ENCODE measurements at places on chromosomes 6 and 20.
A peak's percentile ranks its signal among the peaks of the same experiment; 100 is the strongest.

DNA sequence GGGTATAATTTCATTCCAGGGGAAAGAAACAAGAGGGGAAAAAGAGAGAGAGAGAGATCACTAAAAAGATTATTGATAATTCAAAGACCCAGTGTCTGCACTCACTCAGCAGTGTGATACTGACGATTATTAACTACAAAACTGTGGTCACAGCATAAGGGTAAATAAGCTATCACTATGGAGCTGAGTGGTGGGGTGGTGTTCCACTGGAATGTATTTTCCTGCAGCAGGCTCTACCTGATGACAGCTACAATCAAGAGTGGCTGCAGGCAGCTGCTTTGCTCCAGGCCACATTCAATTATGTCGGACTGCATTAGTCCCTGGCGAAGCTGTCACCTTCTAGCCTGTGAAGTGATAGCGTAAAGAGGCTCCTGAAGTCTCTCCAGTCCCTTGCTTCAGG, 122.2 kb upstream of the TFAP2D start:
- no peak for DNase-seq

- no peak for DNase-seq
Measured at GRCh38 chr6:102501615-102502014, 1108.1 kb downstream of the GRIK2 start.

DNA sequence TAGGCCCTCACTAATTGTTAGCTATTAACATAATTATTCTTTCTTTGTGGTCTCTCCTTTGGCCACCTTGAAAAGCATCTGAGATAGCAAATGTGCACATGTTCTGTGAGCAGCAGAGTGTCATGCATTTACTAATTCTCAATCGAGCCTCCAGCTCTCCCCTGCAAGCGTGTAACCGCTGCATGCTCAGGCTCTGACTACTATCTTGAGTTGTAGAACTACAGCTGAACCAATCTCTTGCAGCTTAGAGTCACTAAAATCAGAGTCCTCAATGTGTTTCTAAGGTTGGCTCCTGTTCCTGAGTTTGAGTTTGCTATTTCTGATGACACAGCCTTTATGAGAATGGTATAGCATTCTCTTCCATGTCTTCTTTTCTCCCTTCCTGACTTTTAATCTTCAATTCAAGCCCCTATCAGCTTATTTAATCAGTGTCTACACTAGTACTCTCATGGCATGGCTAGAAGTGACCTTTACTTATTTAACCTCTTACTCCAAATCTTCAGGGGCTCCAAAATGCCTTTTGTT, 65.5 kb downstream of the PPP1R3G start:
- DNase-seq = no peak

GRCh38 chr20:62394248-62395245, 7.6 kb downstream of the RPS21 start:
- no peak for DNase-seq

DNA sequence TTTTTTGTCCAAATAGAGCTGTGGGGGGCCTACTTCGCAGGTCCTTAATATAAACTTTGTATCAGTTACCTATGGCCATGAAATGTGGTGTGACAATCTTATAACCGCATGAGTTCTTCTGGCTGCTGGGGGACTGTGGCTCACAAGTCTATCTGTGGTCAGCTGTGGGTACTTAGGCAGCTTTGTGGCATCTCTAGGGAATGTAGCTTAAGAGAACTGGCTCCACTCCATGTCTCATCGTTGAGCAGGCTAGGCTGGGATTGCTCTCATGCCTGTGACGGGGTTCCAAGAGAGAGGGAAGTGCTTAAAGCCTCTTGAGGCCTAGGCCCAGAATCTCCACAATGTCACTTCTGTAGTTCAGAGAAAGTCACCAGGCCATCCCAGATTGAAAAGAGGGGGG, 140.5 kb downstream of the BTBD3 start:
- DNase-seq = no peak

DNA sequence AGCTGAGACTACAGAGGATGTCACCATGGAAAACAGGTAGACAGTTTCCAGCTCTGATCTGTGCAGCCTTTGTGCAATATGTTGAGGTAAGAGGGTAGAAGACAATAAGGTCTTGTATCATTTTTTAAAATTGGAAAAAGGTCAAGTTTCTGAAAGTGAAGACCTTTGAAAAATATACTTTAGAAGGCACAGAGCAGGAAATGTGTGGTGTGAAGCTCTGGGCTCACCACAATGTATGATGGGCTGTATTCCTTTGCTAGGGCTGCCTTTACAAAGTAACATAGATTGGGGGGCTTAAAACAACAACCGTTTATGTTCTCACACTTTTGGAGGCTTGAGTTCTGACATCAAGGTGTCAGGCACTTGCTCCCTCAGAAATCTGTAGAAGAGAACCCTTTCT, 514.3 kb upstream of the JARID2 start:
- no peak for DNase-seq

DNA sequence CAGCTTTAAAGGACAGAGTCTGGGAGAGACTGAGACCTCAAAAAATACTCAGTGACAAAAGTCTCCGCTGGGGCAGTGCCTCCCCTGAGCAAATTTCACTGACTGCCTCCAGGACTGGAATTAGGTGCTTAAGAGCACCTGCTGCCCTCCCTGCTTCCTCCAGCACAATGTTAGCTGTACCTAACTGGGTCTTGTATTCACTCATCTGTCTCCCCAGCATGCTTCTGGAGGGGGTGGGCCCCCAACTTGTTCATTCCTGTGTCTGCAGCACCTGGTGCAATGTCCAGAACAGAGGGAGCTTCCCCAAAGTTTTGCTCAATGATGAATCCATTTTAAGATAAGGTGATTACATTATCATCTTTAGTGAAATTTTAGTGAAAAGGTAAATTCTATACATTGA, 650.7 kb downstream of the KIF16B start:
- peak; percentile 27 for DNase-seq

DNA sequence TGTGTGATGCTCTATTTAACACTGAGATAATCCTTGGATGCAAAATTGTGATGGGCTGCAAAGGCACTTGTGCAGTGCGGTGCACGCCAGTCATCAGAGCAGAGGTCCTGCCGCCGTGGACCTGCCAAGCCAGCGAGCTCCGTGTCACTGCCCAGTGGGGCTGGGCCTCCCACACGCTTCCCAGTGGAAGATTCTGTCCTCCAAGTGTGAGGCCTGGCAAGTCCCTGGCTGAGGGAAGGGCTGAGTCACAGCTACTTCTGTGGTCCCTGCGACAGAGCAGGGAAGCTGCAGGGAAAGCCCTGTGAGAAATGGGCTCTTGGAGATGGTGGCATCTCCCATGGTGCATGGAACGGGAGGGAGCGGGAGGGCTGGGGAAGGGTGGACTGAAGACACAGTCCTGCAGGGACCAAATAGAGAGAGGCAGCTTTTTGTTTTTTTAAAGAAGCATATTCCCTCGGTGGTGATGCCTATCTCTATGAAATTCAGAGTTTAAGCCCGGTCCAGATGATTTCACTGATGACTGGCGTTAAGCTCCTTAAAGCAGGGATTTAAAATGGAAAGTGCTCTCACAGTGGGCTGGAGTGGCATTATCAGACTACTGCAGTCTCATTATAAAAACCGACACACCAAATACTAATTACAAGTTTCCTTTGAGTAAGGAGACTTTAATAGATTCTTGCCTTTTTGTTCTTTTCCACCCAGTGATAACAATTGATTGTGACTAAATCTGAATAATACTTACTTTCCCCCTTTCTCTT, 413.7 kb downstream of the QKI start:
- no peak for DNase-seq

GRCh38 chr20:47691625-47692024, 93.7 kb downstream of the SULF2 start:
- DNase-seq = no peak

GRCh38 chr6:132812255-132812732, 2.1 kb upstream of the RPS12 start:
- peak; percentile 27 for DNase-seq

GRCh38 chr6:6840831-6841291, 252.3 kb downstream of the LY86 start:
- peak; percentile 53 for DNase-seq

DNA sequence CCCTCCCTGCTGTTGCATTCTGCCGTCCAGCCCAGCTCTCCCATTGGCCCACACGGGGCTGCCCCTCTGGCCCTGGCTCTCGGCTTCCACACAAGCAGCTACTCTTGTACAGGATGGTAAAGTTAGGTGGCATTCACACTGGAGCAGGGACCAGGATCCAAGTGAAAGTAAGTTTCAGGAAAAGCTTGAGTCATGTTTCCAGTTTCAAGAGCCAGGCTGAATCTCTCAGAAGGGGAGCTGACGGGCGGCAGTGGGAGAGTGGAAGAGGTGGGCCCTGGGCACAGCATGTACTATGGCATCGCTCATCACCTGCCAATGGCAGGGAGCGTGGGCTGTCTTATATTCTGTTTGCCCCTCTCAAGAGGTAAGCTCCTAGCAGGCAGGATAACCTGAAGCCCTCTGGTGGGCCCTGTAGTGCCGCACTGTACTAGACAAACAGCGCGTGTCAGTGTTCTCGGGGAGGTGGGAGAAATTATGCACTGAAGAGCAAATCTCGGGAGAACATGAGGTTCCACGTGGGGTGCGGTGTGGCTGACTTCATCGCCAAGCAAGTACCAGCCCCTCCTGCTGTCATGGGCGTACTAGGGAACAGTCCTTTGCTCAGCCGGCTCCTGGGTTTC, 241.5 kb downstream of the NRN1 start:
- DNase-seq = no peak

- peak; percentile 65 for DNase-seq
Measured at GRCh38 chr20:59598625-59599310, 5.6 kb upstream of the PHACTR3 start.
